ENCODE measurements at places on chromosomes 13 and 19.
A peak's percentile ranks its signal among the peaks of the same experiment; 100 is the strongest.

DNA sequence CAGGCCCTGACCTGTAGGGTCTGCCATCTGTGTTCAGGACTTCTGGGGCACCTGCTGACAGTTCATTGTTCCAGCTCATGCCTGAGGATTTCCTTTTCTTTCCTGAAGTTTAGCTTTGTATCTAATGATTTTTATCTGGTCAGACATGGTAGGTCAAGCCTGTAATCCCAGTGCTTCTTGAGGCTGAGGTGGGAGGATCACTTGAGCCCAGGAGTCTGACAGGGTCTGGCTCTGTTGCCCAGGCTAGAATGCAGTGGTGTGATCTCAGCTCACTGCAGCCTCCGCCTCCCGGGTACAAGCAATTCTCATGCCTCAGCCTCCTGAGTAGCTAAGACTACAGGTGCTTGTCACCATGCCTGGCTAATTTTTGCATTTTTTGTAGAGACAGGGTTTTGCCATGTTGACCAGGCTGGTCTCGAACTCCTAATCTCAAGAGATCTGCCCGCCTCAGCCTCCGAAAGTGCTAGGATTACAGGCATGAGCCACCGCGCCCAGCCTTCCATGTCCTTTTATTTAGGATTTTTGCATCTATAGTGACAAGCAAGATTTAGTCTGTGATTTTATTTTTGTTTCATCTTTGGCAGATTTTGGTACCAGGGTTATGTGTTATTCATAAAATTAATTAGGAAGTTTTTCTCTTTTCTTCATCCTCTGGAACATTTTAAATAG lies 33.2 kb downstream of the CHST8 start:
- DNase-seq = no peak

DNA sequence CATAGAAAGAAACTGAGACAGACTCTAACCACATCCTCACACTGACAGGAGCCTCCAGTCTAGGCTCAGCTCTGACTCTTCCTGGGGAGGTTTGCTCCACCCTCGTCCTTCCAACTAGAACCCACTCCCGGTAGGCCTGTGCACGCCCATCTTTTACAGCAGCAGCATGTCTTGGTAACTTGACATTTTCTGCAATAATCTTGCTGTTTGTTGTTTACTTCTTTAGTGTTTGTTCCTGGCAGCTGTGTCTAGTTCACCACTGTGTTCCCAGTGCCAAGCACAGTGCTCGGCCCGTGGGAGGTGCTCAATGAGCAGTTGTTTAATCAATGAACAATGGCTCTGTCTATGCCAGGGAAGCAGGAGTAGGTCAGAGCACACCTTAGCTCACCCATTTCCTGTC lies 23.1 kb upstream of the ZNF729 start:
- DNase-seq = peak; percentile 51

DNA sequence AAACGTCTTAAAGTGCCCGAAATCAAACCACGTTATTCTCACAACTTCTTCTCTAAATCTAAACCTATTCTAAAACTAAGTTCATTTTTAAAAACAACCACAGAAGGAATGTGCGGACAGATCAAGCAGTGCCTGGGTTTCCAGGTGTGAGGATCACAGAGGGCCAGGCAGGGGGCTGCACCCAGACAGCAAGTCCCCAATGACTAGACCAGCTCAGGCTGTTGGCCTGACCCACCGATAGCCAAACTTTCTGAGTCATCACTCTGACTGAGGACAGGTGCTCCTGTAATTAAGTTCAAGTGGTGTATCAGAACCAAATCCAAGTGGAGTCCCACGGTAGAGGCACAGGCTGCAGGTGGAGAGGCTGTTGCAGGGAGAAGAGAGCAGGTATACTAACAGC lies 37.6 kb upstream of the EPHX3 start:
- no peak for DNase-seq

DNA sequence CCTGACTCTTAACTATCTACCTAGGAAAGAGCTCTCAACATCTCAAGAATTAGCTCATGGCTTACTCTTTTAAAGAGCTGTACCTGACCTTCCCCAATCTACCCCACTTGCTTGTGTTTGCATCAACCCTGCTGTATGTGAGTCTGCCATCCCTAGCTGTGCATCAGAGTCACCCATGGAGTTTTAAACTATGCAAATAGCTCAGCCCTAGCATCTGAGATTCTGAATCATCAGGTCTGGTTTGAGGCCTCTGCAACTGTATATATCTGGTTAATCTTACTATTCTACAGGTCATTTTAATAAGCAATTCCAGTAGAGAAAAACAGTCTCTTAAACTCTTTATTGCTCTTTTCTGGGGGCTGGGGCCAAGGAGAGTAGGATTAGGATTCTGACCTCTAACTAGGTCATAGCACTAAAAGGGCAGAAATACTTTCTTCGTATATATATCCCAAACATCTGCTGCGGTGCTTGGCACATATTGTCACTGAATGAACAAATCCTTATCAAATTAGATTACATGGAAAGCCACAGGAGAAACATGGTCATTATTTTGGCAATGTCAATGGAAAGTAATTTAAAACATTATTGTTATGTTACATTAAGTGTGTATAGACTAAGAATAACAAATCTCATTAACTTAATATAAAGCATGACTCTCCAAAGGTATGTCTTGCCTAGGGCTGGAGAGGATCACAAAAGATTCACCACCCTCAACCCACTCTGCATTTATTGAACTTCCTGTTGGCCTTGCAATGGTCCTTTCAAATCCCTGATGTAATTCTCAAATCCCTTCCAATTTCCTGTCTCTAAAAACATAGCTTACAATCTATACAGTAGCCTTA lies 232.2 kb downstream of the DACH1 start:
- no peak for DNase-seq

GRCh38 chr19:39444598-39445195 lies 685 bp upstream of the SUPT5H start:
- DNase-seq = no peak

DNA sequence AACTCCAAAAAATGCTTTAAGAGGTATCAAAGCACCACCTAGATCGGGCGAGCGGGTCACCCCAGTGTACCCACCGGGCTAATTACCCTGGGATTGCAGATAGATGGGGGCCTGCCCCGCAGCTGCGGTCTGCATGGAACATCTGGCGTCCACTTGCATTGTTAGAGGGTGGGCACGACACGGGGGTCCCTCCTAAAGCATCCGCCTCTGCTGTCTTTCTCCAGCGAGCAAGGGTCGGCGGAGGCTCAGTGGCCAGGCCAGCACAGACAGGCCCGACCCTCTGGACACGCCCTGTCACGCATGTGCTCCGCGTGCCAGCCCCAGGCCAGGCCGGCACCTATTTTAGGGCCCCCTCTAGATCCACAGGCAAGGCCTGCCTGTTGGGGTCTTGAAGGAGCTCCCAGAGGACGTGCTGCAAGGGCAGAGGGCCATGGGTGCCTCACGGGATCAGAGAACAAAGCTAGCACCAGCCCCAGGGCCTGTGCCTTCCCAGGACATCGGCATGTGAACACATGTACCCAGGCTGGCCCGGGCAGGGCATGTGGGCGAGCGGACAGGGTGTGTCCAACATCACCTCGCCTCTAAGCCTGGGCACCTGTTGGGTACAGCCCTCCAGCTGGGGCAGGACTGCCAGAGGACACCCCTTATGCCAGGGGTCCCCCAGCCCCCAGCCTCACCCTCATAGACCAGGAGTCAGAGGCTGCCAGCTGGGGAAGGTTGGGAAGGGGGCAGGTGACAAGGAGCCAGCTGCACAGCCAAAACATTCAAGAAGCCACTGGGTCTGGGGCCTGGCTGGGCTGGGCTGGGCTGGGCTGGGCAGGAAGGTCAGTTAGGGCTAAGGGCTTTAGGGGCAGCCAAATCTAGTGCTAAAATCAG lies 35.6 kb upstream of the NANOS3 start:
- no peak for DNase-seq

DNA sequence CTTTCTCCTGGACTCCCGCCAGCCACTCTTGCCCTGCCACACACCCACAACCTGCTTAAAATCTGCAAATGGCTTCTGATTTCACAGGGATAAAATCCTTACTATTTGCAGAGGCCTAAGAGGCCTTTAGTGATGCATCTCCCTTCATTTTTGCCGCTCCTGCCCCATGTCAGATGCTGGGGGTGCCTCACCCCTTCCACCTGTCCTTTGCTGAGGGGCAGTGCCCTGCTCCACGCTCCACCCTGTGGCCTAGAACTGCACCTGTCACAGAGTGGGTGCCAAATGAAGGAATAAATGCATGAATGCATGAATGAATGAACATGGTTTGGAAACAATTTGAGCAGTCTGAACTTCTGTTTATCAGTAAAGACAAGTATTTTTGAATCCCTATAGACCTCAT lies 34.1 kb upstream of the UQCRFS1 start:
- no peak for DNase-seq

- DNase-seq = peak; percentile 46
Observed at GRCh38 chr13:111950697-111951096, 116.3 kb upstream of the SOX1 start.

DNA sequence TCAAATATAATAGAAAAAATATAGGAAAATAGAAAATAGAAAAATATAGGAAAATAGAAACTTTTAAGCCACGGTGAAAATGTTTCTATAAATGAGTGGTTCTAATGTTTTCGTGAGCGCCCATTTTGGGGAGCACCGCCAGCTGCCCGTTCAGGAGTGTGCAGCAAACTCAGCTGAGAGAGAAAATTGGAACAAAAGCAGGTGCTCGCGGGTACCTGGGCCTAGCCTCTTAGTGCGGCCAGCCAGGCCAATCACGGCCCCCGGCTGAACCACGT lies 204 bp upstream of the PDX1 start:
- DNase-seq = no peak

DNA sequence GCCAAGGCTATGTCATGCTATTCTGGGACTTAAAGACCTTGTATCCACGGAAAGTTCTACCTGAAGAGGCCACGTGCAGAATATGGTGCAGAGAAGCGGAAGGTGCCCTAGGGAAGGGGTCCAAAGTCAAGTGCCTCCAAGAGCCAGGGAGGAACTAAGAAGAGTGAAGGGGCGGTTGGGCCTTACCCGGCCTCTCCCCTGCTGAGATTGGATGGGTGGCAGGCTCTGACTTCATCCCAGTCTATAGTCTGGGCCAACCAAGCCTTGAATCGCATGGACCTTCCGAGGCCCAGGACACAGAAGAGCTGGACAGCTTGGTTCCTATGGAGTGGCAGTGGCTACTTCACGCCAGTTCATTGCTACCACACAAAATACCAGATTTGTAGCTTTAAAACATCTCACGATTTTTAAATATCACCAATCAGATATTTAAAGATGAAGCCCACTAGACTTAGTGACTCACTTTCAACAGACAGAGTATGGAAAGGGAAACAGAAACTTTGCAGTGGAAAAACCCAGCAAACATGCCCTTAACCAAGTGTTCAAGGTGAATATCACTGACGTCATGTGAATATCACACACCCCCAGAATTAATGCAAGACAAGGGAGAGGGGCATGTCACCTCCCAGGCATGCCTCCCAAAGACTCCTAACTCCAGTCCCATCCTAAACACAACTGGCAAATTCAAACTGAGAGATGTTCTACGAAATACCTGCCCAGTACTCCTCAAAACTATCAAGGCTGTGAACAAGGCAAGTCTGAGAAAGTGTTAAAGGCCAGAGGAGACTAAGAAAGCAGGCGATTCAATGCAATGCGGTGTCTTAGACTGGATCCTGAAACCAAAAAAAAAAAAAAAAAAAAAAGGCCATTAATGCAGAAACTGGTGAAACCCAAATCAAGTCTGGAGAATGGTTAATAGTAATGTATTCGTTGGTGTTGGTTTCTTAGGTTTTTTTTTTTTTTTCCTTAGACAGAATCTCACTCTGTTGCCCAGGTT lies 10.2 kb downstream of the C19orf12 start:
- no peak for DNase-seq

DNA sequence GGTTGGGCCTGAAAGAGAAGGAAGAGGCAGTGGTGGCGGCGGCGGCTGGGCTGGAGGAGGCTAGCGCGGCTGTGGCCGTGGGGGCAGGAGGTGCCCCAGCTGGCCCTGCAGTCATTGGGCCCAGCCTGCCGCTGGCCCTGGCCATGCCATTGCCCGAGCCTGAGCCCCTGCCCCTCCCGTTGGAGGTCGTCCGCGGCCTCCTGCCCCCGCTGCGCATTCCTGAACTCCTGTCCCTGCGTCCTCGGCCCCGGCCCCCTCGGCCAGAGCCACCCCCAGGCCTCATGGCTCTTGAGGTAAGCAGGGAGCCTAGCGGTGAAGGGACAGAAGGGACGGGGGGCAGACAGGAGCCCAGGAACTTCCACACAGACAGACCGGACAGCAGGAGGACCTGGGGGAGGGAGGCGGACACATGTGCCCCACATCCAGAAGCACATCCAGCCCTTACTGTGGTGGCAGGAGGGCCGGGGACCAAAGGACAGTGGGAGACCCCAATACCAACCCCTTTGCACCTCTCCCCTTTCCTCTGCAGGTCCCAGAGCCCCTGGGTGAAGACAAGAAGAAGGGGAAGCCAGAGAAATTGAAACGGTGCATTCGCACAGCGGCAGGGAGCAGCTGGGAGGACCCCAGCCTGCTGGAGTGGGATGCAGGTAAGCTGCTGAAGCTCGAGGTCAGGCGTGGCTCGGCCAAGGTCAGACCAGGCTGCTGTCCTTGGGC lies 5.0 kb downstream of the RBM42 start:
- no peak for DNase-seq

GRCh38 chr13:45120967-45121831 lies 889 bp downstream of the GTF2F2 start:
- DNase-seq = no peak

GRCh38 chr13:47139519-47139918 lies 242.7 kb upstream of the HTR2A start:
- no peak for DNase-seq

DNA sequence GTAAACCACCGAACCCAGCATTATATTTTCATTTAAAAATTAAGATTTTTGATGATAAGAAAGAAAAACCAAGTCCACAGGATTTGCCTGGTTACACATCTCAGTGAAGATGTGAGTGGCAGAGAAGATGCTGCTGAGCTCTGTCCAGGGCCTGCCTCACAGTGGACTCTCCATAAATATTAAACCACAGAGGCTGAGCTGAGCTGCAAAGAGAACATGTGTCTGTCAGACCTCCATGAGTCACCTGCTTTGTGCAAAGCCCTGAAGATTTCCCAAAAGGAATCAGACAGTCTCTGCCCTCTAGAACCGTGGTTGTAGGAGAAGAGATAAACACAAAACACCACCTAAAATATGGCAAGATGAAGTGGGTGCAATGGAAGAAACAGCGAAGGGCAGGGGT lies 127.2 kb upstream of the TSC22D1 start:
- no peak for DNase-seq

DNA sequence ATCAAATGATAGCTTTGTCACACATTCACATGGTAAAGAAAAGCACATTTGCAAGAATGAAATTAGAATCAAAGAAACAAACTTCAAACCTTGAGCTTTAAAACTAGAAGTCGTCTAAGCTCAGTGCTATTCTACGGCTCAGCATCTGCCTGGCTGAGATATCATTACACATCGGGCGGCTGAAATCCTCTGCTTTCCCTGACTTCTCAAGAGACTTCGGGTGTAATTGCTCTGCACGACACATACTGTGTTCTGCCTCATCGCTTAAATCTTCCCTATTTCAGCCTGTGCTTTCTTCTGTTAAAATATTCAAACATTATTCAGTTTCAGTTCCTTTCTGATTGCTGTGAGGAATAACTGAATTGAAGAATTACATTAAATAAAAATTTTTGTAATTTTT lies 265.3 kb downstream of the NALCN start:
- no peak for DNase-seq

All from osteocyte (in vitro differentiated cells).